SK-N-DZ (cell line): ENCODE measurements at places on chromosomes 7 and 10.

DNA sequence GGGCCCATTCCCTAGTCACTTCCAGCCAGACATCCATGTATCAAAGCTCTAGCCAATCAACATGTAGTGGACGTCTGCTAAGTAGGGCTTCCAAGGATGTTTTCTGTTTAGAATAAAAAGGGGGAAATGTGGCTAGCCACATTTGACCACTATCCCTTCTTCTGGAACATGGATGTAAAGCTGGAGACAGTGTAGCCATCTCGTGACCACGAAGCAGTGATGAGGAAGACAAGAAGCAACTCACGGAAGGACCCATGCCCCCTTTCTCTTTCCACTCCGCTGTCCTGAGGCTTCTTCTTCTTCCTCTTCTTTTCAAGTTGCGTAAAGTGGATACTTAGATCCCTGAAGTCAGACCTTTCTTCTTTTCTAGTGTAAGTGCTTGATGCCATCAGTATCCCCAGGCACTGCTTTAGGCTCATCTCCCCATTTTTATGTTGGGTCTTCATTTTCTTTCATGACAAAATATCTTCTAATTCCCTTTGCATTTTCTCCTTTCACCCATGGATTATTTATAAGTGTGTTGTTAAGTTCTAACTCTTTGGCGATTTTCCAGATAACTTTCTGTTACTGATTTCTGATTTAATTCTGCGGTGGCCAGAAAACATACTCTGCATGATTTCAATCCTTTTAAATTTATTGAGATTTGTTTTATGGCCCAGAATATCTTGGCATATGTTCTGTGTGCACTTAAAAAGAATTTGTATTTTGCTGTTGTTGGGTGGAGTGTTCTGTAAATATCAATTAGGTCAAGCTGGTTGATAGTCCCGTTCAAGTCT, 594.5 kb downstream of the SDK1 start:
- no peak for DNase-seq

GRCh38 chr7:148672041-148672440, 26.7 kb upstream of the CUL1 start:
- no peak for DNase-seq

- DNase-seq = peak; percentile 98
Measured at GRCh38 chr10:8051851-8052257, 2.6 kb upstream of the GATA3 start.

DNA sequence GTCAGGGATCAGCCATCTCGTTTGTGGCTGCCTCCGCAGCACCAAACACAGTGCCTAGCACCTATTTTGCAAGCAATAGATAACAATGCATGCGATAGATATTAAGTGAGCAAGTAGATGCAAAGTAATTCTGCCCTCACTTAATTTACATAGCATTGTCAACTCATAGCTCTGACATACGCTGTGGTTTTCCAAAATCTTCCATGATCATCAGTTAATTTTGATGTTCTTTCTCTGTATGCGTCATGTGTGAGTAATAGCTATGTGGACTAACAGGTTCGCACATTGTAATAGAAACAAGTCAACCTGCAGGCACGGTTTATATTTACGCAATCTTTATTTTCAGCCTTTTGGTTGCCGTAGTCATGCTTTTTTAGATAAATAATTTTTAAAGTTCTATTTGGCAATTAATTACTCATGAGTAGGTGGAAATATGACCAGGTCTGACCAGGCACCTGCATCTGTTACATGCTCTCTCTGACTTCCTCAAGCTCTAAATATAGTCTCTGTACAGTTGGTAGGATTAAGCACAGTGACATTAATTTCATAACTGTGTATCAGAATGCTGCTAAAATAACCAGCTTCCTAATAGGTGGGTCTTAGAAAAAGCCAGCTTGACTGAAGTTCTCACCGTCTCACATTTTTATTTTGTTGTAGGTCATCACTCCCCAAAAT, 13.3 kb downstream of the MAP3K8 start:
- DNase-seq = no peak

GRCh38 chr10:119331061-119331460, 123.7 kb downstream of the GRK5 start:
- DNase-seq = no peak

- DNase-seq = peak; percentile 81
Measured at GRCh38 chr7:132149436-132150304, 426.6 kb downstream of the PLXNA4 start.

DNA sequence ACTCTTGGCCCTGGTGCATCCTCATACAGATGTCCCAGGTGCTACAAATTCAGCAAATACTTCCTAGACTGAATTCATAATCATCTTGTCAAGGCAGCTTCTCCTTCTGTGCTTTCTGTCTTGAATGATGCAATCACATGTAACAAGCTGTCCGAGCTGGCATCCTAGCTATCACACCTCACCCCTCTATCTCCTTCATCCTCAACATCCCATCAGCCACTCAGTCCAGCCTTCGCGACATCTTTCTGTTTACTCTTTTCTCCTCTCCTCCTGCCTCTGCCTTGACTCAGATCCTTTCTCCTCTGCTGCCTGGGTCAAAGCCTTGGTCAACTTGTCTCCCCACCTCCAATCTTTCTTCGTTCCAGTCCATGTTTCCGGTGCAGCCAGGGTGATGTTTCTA, 240.4 kb upstream of the CELF2 start:
- DNase-seq = no peak

- DNase-seq = no peak
Measured at GRCh38 chr10:97831259-97831658, 18.4 kb upstream of the GOLGA7B start.

DNA sequence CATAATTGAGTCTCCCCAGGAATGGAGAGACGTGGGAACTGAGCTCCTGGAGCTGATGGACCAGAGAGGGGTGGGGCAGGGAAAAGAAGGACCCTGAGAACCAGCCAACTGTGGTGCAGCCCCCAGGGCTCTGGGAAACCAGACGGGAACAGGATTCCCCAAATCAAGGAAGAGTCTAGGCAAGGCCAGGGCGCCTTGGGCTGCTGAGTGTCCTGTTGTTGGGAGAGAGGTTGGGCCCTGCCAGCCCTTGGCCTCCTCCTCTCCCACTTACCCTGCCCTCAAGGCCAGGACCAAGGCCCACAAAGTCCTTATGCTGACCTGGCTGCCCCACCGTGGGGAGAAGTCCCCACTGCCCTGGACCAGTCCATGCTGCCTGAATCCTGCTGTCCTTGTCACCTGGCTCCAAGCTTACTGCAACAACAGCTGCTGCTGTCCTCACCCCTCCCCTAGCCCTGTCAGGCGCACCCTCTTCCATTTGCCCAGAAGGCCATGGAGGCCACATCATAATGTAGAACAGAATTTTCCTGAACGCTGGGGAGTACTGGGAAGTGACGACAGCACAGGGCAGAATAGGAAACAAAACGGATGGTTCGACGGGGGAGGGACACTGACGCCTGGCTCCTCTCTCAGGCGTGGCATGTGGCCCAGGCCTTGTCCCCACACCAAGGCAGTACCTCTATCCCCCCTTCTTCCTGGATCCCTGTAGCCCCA, 132.9 kb upstream of the ZMIZ1 start:
- DNase-seq = no peak

DNA sequence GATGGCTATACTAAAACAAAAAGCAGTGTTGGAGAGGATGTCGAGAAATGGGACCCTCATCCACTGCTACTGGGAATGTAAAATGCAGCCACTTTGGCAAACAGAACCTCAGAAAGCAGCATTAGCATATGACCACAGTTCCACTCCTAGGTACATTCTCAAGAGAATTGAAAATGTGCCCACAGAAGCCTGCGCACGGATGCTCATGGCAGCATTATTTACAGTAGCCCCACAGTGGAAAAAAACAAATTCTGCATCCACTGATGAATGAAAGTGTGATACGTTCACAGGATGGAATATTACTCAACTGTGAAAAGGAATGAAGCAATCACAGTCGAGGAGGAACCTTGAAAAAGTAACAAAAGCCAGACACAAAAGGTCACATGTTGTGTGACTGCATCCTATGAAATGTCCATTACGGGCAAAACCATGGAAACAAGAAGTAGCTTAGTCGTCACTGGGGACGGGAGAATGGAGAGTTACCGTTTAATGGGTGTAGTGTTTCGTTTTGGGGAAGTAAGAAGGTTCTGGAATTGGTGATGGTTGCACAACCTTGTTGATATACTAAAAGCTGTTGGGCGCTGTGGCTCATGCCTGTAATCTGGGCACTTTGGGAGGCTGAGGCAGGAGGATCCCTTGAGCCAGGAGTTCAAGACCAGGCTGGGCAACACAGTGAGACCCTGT, 2.5 kb upstream of the UPK3B start:
- peak; percentile 0 for DNase-seq

GRCh38 chr7:151168003-151168786, 701 bp upstream of the GBX1 start:
- DNase-seq = no peak

GRCh38 chr10:50988792-50989191, 85.5 kb upstream of the PRKG1 start:
- DNase-seq = no peak

- DNase-seq = no peak
Measured at GRCh38 chr10:31087851-31088250, 56.2 kb upstream of the ZNF438 start.

GRCh38 chr10:5858811-5859210, 30.9 kb downstream of the ANKRD16 start:
- no peak for DNase-seq

- DNase-seq = no peak
Measured at GRCh38 chr10:11602919-11603523, 8.4 kb downstream of the USP6NL start.

DNA sequence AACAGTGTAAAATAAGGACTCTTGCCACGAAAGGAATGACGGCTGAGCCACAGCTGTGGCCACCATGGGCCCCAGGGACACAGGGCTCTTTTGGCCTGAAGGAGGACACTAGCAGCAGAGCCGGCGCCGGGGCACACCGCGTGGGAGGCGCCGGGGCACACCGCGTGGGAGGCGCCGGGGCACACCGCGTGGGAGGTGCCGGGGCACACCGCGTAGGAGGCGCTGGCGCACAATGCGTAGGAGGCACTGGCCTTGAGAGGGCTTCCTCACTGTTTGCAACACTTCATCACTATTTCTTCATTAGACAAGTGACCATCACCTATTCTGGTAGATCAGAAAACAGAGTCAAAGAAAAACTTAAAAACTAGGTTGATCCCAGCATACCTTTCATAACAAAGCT, 23.4 kb downstream of the ESYT2 start:
- DNase-seq = no peak

DNA sequence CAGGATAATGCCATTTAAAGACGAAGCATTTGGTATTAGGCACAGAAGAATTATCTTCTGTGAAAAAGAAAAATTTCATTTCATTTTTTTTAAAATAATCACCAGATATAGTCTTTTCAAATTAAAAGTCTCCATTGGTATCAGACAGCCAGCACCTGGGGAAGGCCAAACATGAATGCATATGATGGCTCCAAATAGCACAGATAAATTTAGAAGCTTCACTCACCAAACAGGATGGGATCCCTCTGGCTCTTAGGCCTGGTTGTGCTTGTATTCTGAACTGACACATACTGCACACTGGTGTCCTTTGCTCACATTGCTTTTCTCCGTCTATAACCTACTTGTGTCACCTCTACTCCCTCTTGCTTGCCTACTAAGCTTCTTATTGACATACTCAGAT, 169.5 kb upstream of the CHRM2 start:
- no peak for DNase-seq

DNA sequence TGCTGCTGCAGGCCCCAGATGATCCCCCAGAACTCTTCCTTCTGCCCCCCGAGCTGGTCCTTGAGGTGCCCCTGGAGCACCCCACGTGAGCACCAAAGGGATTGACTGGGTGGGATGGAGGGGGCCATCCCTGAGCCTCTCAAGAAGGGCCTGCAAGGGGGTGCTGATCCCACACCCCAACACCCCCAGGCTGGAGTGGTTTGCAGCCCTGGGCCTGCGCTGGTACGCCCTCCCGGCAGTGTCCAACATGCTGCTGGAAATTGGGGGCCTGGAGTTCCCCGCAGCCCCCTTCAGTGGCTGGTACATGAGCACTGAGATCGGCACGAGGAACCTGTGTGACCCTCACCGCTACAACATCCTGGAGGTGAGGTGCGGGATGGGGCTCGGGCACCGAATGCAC, 8.2 kb downstream of the NOS3 start:
- no peak for DNase-seq

DNA sequence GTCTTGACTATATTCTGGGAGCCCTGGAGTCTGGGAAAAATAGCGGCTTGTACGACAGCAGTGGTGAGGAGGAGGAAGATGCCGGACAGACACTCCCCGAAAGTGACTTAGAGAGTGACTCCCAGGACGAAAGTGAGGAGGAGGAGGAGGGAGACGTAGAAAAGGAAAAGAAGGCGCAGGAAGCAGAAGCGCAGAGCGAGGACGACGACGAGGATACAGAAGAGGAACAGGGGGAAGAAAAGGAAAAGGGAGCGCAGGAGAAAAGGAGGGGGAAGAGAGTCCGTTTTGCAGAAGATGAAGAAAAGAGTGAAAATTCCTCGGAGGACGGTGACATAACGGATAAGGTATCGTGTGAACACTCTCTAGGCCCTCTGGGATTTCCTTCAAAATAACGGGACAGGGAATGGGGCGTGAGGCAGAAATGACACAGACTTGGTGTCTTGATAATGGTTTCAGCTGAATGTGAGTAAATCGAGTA, 908 bp downstream of the NOM1 start:
- DNase-seq = no peak

GRCh38 chr7:129793506-129794310, 159.1 kb downstream of the UBE2H start:
- DNase-seq = no peak

DNA sequence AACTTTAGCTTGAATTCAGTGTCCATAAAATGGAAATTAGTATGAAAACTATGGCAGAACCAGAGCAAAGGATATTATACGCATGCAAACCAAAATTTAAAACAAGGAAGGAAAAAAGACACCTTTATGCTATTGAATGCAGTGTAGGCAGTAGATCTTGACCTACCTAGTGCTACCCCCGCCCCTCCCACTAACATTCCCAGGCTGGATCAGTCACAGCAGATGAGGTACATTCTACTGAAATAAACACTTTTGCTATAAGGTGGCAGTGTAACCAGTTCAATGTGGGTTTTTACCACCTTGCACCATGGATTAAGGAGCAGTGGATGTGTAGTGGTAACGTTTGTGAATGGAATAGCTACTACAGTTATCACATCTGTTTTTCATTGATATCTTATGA, 27.9 kb downstream of the SRI start:
- DNase-seq = no peak

DNA sequence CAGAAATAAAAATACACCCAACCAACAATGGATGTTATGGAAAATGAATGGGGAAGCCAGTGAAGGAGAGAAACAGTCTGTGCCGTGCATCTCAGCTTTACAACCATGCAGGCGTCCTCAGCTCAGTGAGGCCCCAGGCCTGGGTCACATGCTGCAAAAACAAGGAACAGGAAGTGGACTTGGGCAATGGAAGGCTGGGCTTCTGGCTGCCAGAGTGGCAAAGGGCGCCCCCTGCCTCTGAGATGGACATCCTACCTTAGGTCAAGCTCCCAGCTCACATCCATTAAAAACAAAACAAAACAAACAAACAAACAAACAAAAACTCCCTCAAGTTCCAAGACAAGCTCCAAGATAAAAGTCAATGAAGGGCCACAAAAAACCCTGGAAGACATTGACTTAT, 54.7 kb upstream of the AFAP1L2 start:
- DNase-seq = peak; percentile 41
